H1 (cell line): ENCODE measurements at places on chromosomes 2 and 18.

- H3K27ac ChIP-seq, result no peak overlapping the region
- no peaks in the 10 kb centered on the region for H3K36me3 ChIP-seq
- H3K4me1 ChIP-seq, result no peaks in the 10 kb centered on the region
- DNase-seq, result no peak
- H3K27me3 ChIP-seq, result no peaks in the 10 kb centered on the region
These were observed 18.5 kb upstream of the NFE2L2 start for GRCh38 chr2:177282787-177283572.

DNA sequence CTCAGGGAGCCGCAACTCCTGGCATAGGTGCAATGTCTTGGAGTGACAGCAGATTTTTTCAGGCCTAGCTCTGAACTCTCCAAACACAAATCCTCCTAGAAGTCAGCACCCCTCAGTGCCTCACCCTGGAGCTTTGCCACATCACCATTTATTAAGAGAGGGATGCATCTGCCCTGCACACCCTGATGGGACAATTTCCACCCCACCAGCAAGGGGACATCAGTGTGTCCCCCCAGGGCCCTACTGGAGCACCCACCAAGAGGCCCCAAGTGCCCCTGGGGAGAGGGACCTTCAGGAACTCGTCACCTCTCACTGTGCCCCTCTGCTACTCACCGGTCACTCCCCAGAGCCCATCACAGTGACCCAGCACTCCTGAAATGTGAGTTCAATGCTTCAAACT lies 144.7 kb downstream of the NDUFA10 start:
- H3K27ac ChIP-seq, result no peak overlapping the region
- H3K36me3 ChIP-seq, result no peaks in the 10 kb centered on the region
- H3K4me1 ChIP-seq, result no peaks in the 10 kb centered on the region; the same call in 1 of the 2 replicates
- DNase-seq, result no peak
- H3K4me3 ChIP-seq, result no peak overlapping the region

DNA sequence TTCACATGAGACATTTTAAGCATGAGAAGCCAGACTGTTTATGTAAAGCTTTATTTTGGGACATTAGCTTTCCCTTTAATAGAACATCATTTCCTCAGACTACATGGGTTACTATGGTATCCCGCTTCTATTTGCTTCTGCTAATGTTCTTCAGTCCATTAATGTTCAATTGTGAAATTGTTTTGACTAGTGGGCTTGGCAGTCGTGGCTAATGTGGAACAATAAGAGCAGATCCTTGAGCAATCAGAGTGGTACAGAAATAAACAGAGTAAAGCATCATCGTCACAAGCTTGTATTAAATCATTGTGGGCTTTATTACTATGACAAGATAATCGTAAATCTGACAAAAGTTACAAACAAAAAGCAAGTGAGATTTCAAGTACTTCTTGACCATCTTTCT lies 60.2 kb downstream of the PDE1A start:
- H3K36me3 ChIP-seq, result no peaks in the 10 kb centered on the region
- no peak overlapping the region for H3K4me3 ChIP-seq
- no peak for DNase-seq
- H3K27me3 ChIP-seq, result no peaks in the 10 kb centered on the region

- H3K4me3 ChIP-seq, result no peak overlapping the region
- H3K27ac ChIP-seq, result no peak overlapping the region
- no peaks in the 10 kb centered on the region for H3K4me1 ChIP-seq
These were observed 74.6 kb downstream of the AGAP1 start for GRCh38 chr2:235568431-235568830.

DNA sequence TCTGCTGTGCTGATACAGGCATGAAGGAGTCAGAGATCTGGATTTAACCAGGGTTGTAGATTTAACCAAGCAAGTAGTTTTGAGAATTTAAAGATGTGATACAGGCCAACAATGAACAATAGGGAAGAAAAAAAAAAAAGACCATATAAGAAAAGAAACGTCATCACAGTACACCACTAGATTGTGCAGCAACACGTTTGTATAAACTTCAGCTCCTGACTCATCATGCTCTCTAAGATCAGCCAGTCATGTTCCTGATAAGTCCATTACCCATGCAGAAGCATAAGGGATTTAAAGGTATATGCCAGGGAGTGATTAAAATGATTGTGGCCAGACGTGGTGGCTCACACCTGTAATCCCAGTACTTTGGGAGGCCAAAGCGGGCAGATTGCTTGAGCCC lies 22.3 kb upstream of the ERICH2 start:
- no peaks in the 10 kb centered on the region for H3K36me3 ChIP-seq
- no peak overlapping the region for H3K4me3 ChIP-seq
- no peak for DNase-seq
- no peaks in the 10 kb centered on the region for H3K4me1 ChIP-seq

- no peak for DNase-seq
- no peak overlapping the region for H3K27ac ChIP-seq
- H3K4me1 ChIP-seq, result peaks cover 7% of the 10 kb centered on the region
- no peaks in the 10 kb centered on the region for H3K27me3 ChIP-seq
- no peak overlapping the region for H3K4me3 ChIP-seq
These were observed 10.1 kb downstream of the SRSF7 start for GRCh38 chr2:38740851-38741731.

GRCh38 chr2:220463876-220464275 lies 836.4 kb downstream of the SLC4A3 start:
- H3K4me1 ChIP-seq, result no peaks in the 10 kb centered on the region
- H3K27ac ChIP-seq, result no peak overlapping the region
- H3K36me3 ChIP-seq, result no peaks in the 10 kb centered on the region
- no peaks in the 10 kb centered on the region for H3K27me3 ChIP-seq
